ENCODE measurements at places on chromosomes 7 and 10.
A peak's percentile ranks its signal among the peaks of the same experiment; 100 is the strongest.

DNA sequence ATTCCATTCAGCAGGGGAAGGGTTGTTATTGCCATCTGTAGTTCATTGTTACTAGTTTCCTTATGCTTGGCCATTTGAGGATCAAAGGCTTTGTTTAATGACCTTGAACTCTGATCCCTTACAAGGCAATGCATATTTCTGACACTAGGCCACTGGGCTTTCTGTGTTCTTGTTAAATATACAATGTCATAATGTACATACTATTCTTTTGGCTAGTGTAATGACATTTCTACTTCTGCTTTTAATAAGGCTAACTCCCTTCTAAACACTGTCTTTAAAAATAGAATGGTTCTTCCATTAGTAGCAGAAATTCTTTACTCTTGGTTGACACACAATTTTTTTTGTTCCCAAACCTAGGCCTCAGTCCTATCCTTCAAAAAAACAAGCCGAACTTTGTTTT lies 86.6 kb downstream of the BBS9 start:
- DNase-seq, result no peak

DNA sequence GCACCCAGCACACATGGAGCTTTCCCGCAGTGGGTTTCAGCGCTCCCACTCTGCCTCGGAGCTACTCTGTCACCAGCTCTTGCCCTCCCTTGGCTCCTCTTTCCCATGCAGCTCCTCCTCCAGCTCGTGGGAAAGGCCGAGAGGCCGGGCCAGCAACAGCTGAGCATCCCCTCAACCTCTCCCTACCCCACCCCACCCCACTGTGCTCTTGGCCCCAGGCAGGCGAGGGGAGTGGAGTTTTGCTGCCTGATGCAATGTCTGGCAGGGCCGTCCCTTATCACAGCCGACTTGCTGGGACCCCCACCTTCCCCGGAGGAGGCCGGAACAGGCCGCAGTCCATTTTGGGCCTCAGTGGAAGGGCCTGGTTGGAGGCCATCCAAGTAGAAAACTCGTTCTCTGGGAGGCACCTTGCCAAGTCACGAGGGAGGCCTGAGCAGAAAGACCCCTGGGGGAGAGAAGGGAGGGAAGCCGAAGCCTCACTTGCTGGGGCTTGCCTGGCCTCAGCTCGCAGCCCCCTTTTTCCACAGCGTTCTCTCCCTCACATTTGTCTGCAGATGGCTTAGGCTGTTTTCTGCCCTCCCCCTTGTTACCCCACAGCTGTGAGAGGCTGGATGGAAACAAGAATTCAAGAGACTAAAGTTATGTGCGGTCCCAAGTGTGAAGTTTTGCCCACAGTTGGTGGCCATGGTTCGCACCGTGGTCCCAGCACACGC lies 35.3 kb downstream of the CHST3 start:
- DNase-seq, result no peak

DNA sequence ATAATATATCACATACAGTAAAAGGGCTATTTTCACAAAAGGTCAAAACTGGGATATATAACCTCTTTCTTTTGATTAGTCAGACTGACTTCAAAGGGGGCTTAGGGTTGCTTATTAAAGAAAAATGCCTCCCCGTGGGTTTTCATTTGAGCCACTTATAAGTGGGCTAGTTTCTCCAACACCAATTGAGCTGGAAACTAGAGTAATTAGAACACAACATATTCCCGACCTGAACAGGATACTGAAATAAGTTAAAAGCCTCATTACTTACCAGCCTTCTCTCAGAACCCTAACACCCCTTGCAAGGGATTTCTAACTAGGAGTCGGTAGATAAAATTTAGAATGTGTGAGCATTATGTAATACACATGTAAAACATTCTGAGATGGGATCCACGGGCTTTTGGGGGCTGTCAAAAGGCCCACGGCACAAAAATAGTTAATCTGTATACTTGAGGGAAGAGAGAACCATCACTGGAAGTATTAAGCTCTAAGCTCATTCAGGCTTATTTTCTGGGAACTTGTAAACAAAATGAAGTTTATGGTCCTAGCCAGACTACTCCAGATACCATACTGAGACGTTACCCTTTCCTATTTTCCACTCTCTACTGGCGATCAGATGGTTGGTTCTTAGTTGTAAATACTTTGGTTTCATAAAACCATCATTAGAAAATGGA lies 29.3 kb upstream of the KMT2E start:
- peak; percentile 49 for DNase-seq

DNA sequence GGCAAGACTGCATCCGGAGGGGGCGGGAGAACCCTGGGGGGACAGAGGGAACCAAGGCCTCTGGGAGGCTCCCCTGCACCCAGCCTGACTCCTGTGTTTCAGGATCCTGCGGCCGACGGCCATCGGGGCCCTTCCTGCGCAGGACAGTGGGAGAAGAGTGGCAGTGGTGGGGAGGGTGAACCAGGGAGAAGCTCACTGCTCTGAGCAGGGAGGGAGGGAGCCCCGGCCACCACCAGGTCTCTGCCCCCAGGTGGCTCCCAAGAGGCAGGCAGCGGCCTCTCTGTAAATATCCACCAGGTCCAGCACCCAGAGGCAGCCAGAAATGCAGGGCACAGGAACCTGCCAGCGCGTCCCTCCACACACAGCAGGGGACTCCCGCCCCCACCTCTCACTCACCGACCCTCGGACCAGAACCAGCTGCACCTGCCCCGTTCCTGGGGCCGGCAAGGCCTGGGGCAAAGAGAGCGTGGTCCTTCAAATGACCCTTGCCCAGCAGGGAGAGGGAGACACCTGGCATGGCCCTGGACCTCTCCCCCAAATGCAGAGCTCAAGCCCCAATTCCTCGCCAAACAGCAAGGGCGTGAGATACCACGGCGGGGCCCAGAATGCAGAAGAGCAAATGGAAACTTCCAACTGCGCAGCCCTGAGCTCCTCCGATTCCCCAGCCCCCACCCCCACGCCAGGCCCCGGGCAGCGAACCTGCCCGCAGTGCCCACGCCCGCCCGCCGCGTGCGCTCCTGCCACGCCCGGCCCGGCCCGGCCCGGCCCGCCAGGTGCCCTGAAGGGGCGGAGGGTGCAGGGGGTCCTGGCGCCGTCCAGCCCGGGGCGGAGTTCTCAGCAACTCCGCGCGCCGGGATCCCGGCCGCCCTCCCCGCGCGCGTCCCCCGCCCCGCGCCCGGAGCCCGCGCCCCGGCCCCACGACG lies 805 bp downstream of the RASGEF1A start:
- peak; percentile 62 for DNase-seq

GRCh38 chr10:22712956-22713852 lies 1.2 kb downstream of the PIP4K2A start:
- DNase-seq, result peak; percentile 21

GRCh38 chr10:89591111-89591795 lies 53.8 kb downstream of the PANK1 start:
- no peak for DNase-seq

DNA sequence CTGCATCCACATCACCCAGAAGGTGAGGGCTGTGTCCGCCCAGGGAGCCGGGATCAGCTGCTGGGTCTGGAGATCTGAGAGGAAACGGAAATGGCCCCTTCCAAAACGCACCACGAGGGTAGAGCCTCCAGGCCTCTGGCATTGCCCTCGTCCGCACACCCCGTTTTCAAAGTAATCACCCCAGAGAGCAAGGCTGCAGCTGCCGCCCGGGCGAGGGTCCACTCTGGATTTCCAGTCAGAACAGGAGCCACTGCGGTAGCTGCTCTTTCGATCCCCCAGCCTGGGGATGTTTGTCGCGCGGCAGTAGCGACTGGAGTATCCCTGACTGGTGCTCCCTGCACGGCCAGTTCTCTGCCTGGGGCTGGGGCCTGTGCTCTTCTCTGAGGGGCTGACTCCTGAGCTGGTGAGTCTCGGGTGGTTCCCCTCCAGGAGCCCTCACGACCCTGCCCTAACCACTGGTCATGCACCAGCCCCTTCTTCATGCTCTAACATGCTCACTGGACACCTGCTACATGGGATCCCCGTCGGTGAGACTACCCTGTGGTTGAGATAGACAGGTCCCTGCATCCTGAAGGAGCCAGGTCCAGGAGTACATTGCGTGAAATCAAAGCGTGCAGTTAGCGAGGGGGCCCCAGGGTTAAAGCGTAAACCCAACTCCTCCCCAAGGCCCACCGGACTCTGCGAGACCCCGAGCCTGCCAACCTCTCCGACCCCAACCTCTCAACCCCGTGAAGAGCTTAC lies 99.2 kb downstream of the FOXL3 start:
- no peak for DNase-seq

DNA sequence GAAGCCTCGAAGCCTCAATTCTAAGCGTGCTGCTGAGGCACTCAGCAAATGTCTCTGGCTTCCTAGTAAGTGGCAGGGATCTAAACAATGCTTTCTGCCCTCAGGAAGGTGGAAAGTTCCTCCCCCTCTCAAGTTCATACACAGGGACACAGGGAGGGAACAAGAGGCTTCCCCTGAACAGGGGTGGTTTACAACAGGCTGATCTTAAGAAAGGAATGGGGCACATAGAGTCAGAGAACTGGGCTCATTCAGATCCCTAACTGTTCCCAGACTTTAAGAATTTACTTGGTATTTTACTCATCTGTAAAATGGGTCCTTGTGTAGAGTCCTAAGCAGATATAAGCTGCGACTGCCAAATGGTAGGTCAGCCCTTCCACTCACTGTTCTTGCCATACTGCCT lies 2.5 kb downstream of the TNS3 start:
- no peak for DNase-seq

DNA sequence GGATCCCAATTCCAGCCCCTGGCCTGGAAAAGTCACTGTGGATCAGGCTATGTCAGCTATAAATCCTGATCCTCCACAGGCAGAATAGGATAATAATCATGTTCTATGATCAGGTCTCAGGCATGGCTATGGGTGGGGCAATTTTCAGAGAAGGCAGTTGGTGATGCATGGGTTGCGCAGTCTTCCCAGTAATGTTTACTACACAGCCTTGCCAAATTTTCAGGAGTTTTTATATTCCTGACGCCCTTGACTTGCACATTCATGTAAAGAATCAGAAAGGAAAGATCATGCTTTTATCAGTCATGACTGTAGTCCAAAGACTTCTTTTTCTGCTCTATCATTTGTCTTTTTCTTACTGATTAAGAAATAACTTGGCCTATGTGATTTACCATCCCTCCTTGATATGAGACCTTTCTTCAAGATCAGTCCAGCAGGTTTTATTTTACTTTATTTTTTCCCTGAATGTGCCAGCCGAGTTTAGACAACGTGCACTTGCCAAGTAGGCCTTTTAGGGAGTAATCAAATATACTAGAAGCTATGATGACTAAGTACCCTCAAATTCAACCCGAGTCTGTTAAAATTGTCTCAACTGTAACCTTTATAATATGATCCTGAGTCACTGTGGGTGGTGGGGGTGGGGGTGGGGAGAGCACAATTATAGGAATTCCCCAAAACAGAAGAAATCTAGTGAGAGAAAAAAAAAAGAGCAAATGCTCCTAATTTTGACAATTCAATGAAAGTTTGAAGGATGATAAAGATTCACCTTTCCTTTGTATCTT lies 31.9 kb downstream of the ARL4A start:
- no peak for DNase-seq

- DNase-seq, result no peak
Observed at GRCh38 chr7:156147756-156148504, 335.7 kb upstream of the SHH start.

- DNase-seq, result no peak
Observed at GRCh38 chr7:55095672-55096071, 76.9 kb downstream of the EGFR start.

DNA sequence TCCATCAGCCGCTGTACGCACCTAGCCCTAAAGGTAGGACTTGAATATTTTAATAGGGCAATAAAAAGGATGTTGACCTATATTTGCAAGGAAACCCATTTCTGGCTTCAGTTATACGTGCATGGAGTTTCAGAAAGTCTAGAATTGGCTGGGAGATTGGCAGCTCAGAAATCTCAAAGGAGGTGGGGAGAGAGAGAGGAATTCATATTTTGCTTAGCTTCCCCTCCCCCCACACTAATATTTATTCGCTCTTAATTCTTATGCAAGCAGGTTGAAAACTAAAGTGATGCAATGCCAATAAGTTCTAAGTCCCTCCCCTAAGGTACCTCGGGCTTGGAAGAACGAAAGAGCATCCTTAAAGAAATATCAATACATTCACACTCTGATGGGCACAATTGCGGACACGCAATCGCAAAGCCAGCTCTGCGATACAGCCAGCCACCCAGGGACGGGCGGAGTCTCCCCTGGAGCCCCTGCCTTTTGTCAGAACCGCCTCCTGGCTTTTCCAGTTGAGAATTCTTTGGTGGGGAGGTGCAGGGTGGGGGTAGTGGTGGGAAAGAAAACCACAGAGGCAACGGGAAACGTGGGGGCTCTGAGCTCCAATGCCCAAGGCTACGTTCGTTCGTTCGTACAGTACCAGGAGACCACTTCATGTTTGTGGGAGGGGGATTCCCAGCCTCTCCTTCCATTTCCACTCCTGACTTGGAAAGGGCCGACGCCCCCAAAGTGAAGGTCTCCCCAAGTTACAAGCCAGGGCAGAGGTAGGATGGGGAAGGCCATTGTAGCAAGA lies 1.3 kb downstream of the SHH start:
- DNase-seq, result no peak

- peak; percentile 45 for DNase-seq
Observed at GRCh38 chr10:95236068-95236903, 42.2 kb downstream of the ACSM6 start.
